Fibroblast of the aortic adventitia (primary cell): ENCODE measurements at places on chromosomes 5 and 9.

DNA sequence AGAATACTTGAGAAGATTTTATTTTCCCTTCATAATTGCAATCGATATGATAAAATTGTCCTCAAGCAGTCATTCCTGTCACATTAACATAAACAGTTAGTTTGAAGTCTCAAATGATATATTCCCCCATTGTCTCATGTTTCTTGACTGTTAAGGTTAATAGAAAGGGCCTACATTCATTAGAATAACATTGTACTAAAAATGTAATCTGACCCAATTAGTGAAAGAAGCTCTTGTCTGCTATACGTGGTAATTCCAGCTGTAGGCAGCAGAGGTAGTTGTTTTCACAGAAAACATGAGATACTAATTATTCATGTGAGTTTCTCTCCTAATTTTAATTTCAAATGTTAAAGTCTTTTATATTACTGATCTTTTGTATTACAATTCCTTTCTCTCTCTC is 25.9 kb upstream of the AP3B1 start:
- DNase-seq = peak; percentile 59

DNA sequence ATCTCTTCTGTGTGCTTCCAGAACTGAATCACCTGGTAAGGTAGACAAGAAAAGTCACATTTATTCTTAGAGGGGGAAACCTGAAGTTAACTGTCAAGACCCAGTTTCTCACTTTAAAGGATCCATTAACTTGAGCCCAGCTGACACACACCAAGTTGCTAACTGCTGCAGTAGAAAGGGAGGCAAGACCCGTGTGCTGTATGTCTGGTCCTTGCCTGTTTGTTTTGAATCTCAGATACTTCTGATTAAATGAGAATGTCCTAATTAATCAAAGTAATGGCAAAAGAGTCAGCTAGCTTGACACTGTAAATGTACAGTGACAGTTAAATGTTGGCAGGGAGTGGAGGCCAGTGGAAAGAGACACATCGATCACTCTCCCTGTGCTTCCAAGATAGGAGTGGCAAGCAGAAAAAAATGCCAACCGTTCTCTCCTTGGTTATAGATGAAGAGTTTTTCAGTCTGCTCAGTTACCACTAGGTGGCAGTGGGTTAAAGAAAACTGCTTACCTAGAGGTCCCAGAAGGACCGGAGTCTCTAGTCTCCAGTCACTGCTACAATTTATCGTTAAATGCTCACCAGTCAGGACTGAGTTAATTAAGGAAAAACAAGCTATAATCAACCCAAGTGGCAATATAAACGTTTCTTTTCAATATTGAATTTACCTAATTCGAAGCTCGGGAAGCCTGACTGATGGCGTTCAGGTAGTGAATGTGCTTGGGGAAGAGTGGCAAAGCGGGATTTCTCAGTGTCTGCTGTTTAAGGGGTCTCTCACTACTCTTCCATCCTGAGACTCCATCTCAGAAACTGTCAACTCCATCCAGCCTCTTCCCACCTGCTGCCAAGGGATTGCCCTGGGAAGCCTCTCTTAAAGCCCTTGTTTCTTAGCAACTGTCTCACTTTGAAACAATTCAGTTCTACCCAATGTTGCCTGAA is 18.4 kb downstream of the LSM11 start:
- DNase-seq = peak; percentile 77

DNA sequence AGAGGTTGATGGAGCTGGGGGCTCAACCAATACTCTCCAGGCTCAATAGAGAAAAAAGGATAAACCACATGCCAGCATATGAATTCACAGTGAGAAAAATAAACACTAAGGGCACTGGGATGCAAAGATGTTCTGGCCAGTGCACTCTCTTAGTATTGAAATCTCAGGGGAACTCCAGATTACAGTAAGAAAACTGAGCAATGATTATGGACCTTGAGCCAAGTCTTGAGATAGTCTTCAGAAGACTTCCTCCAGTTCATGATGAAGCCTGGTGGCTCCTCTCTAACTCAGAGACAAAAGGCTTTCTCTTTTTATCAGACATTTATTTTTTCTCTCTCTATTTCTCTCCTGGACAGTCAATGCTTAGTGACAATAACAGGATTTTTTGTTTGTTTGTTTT is 139.8 kb upstream of the SPEF2 start:
- DNase-seq = no peak

DNA sequence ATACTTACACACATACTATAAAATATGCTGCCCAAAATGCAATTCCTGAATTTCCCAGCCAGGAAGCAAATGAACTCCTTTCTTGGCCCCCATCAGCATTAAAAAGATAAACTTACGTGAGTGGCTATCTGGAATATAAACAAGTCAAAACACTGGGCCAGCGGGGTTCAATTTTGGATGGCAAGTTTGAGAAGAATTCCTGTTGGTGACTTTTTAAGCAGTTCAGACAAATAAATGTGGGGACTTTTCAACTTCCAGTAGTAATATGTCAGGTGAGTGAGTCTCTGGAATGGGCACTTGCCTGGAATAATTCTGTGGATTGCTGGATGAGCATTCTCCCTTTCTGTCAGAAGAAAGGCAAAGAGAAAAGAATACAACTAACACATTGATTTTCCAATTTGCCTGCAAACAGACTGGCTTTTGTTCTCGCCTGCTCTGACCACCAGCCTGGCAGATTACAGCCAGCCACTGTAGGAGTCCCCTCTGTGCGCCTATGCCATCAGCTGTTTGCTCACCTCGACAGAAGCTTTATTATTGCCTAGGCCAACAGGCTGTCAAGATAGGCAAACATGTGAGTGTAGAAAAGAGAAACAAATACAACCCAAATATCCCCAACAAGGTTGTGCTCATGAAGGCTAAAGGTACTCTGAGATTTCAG is 78.6 kb downstream of the MRPS27 start:
- no peak for DNase-seq

- no peak for DNase-seq
Observed at GRCh38 chr9:72527801-72528195, 6.4 kb downstream of the TMC1 start.

DNA sequence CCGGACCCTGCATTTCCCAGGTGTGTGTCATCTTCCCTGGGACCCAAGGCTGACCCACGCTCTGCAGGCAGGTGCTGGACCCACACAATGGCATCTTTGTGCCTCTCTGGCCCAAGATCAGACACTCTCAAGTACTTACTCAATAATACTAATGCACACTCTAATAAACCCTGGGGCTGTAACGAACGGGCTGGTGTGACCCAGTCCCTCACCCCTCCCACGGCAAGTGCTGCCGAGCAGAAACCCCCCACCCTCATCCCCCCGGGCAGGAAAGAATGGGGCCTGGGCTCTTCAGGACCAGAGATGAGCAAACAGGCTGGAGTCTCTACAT is 1.1 kb upstream of the OBP2B start:
- DNase-seq = no peak

DNA sequence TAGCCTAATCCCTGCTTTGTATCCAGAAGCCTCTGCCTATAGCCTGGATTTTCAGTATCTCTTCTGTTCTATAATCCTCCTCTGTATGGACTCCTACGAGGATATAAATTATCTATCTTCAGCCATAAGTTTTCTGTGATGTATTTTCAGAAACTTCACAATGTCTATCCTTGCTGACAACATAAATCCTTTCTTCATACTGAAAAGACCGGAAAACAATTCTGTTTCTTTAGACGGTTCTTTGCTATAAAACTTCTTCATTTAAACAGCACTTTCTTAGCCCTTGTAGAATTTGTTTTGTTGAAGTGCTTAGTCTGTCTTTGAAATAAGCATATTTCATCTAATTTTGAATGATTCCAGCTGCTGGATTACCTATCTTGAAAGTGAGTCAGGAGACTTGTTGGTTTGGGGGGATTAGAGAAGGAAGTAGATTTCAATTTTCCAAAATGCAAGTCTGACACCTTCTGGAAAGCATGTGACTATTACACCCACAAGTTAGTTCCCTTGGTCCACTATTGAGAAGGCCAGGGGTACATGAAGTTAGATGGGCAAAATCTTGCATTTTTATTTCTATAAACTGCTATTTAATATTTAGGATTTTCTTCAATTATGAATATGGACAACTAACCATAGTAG is 96.3 kb upstream of the RANBP3L start:
- peak; percentile 79 for DNase-seq

GRCh38 chr9:93156475-93157008 is 22.5 kb upstream of the NINJ1 start:
- DNase-seq = no peak

DNA sequence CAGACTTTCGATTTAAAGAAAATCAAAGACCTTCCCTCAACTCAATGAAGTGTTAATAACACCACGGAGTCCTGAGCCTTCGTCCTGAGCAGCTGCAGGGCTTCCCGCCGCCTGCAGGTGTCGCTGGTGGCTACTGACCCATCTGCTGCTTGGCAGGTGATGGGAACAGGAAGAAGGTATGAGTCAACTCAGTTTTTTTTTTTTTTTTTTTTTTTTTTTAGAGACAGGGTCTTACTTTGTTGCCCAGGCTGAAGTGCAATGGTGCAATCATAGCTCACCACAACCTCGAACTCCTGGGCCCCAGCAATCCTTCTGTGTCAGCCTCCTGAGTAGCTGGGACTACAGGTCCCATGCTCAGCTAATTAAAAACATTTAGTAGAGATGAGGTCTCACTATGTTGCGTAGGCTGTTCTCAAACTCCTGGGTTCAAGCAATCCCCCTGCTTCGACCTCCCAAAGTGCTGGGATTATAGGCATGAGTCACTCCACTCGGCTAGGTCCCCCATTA is 185.7 kb upstream of the IL12B start:
- peak; percentile 50 for DNase-seq

GRCh38 chr5:38259062-38259808 is 876 bp downstream of the EGFLAM start:
- DNase-seq = no peak

- peak; percentile 16 for DNase-seq
Observed at GRCh38 chr5:77844373-77844622, 68.2 kb upstream of the TBCA start.

GRCh38 chr5:109038209-109038840 is 290.6 kb downstream of the FER start:
- DNase-seq = peak; percentile 24

- DNase-seq = peak; percentile 29
Observed at GRCh38 chr5:143759396-143760130, 52.4 kb upstream of the HMHB1 start.

- no peak for DNase-seq
Observed at GRCh38 chr5:146751054-146751453, 127.5 kb downstream of the PPP2R2B start.

- DNase-seq = no peak
Observed at GRCh38 chr9:75053869-75054268, 25.8 kb upstream of the CARNMT1 start.

DNA sequence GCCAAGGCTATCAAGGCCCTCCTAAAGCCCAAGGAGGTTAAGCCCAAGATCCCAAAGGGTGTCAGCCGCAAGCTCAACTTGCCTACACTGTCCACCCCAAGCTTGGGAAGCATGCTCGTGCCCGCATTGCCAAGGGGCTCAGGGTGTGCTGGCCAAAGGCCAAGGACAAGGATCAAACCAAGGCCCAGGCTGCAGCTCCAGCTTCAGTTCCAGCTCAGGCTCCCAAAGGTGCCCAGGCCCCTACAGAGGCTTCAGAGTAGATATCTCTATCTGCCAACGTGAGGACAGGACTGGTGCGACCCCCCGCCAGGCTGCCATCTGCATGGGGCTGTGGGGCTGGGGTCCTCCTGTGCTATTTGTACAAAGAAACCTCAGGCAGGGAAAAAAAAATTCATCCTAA is 3.3 kb downstream of the HOMER1 start:
- no peak for DNase-seq

DNA sequence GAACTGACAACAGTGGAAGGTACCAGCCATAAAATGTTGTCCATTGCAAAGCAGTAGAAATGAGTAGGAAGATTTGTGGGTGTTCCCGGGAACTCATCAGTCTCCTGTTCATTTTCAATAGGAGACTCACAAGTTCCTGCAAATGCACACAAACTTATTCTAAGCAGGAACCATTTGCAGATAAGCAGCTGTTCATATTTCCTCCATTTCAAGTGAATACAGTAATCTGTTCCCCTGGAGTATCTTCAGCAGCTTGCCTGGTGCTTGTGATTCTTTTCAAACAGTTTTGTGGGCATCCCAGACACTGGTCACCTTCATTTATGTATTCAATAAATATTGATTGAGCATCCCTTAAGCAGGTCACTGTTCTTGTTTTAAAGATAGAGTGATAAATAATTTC is 1315.5 kb upstream of the C9orf72 start:
- DNase-seq = no peak

DNA sequence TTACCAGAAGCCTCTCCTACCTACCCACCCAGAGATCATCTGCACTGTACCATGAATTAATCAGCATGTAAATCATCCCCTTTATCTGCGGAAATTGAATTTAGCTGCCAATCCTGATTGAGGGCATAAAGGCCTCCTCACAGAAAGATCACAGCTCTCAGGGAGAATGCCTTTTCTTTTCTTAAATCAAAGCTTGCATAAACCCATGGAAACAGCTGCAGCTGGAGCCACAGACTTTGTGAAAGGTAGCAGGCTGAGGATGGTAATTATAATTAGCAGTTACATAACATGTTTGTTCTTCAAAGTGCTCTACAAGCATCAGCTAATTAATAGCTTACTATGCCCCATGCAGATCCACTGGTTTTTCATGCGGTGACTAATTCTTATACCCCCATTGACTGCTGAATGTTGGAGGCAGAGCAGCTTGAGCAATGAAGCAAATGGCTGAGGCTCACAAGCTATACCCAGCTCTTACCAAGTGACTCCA is 54.6 kb downstream of the SUSD1 start:
- no peak for DNase-seq

GRCh38 chr5:133297293-133297692 is 245.5 kb downstream of the HSPA4 start:
- no peak for DNase-seq

- no peak for DNase-seq
Observed at GRCh38 chr5:144315026-144315425, 144.4 kb downstream of the KCTD16 start.

DNA sequence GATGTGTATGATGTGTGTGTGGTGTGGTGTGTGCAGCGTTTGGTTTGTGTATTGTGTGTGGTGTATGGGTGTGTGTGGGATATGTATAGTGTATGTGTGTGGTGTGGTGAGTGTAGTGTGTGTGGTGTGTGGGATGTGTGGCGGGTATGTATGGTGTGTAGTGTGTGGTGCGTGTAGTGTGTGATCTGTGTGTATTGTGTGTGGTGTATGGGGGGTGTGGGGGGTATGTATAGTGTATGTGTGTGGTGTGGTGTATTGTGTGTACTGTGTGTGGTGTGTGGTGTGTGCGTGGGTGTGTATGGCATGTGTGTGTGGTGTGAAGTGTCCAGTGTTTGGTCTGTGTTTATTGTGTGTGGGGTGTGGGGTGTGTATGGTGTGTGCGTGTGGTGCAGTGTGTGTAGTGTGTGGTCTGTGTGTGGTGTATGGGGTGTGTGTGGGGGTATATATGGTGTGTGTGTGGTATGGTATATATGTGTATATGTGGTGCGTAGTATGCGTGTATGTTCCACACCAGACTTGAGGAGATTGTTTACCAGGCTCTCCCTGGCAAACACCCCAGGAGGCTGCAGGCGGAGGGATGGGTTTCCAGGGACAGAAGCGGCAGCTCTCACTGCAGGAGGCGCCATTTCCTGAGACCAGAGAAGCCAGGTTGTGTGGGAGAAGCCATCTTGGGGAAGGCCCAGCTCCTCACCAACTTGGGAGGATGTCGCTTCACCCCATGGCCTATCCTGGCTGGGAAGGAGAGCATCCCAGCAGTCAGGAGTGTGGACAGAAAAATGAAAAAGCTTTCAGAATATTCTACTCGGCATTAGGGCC is 138.1 kb downstream of the NXNL2 start:
- DNase-seq = no peak

GRCh38 chr5:143314659-143315058 is 88.8 kb downstream of the NR3C1 start:
- peak; percentile 84 for DNase-seq
